ENCODE measurements at places on chromosomes 5 and 9.

DNA sequence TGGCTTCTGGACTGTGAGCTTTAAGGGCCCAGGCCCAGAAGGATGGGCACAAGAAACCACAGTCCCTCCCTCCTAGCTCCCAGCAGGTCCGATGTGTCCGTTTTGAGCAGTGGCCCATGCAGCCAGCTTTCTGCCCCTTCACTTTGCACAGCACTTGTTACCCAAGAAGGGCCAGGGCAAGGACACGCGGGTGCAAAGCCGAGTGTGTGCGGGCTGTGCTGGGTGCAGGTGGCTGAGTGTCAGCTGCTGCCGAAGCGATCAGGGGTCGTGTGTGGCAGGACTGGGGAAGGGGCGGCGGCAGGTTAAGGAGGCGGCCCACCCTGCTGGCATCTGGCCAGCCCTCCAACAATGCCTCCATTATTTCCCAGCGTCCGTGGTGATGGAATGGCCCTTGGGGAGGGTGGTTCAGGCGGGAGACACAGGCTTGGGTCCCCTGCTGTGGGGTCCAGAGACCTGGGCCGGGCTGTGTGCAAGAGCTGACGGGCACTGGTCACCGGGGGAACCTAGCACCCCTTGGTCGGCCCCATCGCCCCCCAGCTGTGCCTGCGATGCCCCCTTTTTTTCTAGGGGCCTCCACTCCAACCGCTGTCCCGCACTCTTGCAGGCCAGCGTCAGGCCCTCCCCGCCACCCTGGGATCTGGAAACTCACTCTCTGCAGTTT is 653 bp downstream of the LHX3 start:
- no peak for DNase-seq

- no peak for DNase-seq
Measured at GRCh38 chr5:164860896-164861295, 1355.5 kb downstream of the MAT2B start.

DNA sequence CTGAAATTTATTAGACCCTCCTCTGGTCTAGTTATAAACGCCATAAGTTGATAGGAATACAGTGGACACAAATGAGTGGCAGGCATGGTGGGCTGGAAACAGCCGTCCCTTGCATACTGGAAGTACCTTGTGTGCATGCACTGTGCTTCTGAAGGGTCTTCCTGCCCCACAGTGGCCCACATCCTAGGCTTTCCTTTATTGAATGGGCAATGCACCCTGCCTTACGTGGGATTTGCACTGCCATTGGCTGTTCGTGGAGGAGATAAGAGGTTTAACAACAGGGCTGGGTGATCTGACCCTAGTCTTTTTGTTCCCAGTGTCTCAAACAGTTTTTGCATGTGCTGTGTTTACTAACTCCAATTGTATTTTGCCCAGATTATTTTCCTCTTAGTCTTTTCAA is 480.8 kb downstream of the GADD45G start:
- DNase-seq: no peak

DNA sequence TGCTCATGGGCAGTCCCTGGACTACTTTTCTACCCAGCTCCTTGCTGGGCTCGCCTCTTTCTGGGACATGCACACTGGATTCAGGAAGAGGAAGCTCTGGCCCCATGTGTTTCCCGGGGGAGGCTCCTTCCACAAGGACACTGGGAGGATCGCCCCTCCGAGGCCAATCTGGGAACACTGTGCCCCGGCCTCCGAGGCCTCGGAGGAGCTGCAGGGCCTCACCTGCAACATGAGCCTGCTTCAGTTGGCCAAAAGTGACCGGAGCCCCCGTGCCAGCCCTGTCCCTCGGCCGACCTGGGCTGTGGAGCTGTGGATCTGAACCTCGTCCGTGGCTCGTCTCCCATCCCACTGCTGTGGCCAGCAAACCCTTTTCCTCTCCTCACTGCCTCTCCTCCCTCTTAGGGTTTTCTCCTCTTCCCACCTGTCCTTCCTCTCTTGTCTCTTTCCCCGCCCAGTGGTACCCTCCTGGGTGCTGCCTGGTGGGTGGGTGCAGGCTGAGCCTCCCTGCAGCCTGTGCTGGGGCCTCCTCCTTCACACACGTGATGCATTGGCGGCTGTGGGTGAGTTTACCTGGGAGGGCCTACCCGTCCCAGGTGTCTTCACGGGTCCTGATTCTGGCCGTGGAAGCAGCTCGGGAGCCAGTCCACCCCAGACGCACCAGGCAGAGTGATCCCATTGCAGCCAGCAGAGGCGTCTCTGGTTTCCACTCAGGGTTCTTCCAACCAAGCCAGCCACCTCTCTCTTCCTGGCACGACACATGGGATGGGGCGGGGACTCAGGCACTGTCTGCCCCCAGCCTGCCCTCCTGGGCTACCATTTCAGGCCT is 241.8 kb downstream of the CACNA1B start:
- no peak for DNase-seq

DNA sequence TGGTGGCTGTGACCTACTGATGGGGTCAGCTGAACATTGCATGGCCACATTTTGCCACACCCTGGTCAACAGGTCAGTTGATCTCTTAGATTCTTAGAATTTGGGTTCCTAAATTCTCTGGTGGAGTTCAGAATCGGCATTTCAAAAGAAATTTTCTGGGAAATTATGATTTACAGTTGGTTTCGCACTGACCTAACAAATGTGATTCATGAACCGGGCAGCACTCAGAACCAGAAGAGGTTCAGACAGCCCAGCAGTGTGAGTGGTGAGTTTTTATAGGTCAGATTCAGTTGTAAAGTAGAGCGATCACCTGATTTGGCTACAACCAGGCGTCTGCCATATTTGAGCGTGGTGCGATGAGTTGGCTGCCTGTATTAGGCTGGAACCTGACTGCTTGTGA is 163.7 kb upstream of the GAS1 start:
- DNase-seq: no peak

DNA sequence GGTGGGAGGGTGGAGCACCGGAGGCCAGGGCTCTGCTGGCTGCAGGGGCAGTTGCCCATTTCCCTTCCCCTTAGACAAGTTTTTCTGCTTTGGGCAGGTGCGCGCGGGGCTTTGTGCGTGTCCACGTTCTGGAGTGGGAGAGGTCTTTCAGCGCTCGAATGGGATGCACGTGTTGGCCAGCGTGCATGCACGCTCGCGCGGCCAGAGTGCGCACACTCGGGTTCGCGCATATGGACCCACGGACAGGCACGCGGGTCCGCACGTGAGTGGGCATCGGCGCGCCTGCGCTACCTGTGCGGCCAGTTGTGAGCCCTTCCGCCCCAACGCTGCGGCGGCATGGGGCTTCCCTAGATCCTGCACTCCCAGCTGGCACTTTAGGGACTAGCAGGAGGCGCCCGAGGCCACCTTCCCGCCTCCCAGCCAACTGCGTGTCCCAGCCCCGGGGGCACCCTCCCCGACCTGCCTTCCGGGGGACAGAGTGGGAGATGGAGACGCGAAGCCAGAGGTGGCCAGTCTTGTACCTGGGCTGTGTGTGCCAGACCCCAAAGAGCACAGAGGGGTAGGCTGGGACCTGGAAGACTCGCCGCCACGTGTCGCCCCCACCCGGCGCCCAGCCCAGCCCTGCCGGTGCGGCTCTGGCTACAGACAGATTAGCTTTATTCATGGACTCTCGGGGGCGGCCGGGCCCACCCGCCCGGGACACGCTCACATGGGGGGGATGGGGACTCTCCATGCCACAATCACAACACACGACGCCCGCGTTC is 9.8 kb upstream of the GPRIN1 start:
- DNase-seq: no peak

DNA sequence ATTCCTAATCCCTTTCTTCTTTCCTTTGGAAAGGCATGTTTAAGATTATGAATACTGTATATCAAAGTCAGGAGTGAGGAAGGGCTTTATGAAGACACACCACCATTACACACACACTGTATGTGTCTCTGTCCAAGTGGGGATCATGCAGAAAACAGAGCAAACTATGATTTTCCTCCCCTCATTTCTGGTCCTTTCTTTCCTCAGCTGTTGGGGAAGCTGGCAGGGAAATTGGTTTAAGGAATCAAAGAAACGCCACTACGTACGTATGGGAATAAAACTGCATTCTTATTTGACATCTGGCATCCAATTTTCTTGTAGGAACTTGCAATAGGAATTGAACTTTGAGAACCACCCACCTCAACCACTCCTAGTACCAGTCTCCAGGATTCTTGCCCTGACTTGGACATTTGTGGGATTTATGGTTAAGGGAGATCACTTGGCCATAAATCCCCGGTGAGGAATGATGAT is 125.8 kb downstream of the PDE4D start:
- DNase-seq: no peak

- no peak for DNase-seq
Measured at GRCh38 chr5:132183723-132184122, 43.9 kb downstream of the P4HA2 start.

GRCh38 chr9:132042324-132042723 is 37.3 kb downstream of the MED27 start:
- no peak for DNase-seq

DNA sequence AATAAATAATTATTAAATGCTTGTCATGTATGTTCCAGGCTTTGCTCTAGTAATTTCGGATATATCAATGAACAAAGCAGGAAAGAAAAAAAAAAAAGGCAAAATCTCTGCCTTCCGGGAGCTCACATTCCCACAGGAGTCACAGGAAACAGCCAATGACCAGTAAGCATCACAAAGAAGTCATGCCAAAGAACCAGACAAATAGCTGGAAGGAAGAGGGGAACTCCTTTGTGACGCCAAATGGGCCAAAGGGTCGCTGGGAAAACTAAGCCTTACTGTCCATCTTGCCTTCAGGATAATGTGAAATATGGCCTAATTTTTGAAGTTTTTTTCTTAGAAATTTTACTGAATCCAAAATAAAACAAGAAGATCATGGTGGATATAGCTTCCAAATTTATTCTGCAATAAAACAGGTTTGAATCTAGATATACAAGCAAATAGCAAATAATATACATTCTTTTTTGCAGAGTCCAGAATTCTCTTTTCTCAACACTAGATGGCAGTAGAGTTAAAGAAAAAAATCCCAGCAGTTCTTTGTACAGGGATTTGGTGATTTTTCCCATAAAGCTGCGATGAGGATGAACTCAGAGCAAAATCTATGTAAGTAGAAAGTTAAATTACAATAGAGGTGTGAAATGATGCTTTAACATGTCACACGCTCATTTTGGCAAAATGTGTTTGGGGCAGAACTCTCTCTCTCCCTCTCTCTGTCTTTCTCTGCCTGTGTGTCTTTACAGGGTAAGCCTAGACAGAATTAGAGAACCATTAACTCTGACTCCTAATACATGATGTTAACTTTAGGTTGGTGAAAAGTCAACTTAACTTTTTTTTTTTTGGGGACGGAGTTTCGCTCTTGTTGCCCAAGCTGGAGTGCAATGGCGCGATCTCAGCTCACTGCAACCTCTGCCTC is 60.0 kb upstream of the TUT7 start:
- DNase-seq: no peak

All from stimulated activated CD8-positive, alpha-beta memory T cell treated with anti-CD3 and anti-CD28 coated beads, Interleukin-4, amount 100 ng/mL, for 4 hours (primary cell).